Prostate gland (tissue), 2 donors: ENCODE measurements at places on chromosomes 1 and 21.

GRCh38 chr1:107547363-107548155, 406.7 kb downstream of the NTNG1 start:
- H3K27me3 ChIP-seq = no peaks in the 10 kb centered on the region
- H3K27ac ChIP-seq = no peak overlapping the region
- no peak overlapping the region for H3K4me3 ChIP-seq
- H3K4me1 ChIP-seq = no peaks in the 10 kb centered on the region

GRCh38 chr1:99661780-99662179, 15.9 kb downstream of the PALMD start:
- no peaks in the 10 kb centered on the region for H3K27me3 ChIP-seq
- H3K4me1 ChIP-seq = peaks cover 8% of the 10 kb centered on the region
- DNase-seq = no peak
- H3K27ac ChIP-seq = no peak overlapping the region
- H3K4me3 ChIP-seq = no peak overlapping the region

- no peak overlapping the region for H3K4me3 ChIP-seq
- H3K27me3 ChIP-seq = no peaks in the 10 kb centered on the region
- peak overlapping the region; percentile 82 for H3K27ac ChIP-seq
- H3K4me1 ChIP-seq = peaks cover 39% of the 10 kb centered on the region
- no peak for DNase-seq
Observed at GRCh38 chr1:21326861-21327344, 36.6 kb upstream of the ECE1 start.

GRCh38 chr21:42061195-42061985, 9.7 kb upstream of the UMODL1 start:
- DNase-seq = no peak
- H3K27ac ChIP-seq = no peak overlapping the region
- no peak overlapping the region for H3K4me3 ChIP-seq
- H3K4me1 ChIP-seq = peaks cover 16% of the 10 kb centered on the region

GRCh38 chr1:8077120-8077573, 51.0 kb upstream of the ERRFI1 start:
- peak overlapping the region; percentile 77 for H3K27ac ChIP-seq
- no peaks in the 10 kb centered on the region for H3K36me3 ChIP-seq
- H3K4me3 ChIP-seq = no peak overlapping the region
- DNase-seq = peak; percentile 48
- H3K27me3 ChIP-seq = no peaks in the 10 kb centered on the region

- H3K4me1 ChIP-seq = no peaks in the 10 kb centered on the region
- DNase-seq = no peak
- no peaks in the 10 kb centered on the region for H3K36me3 ChIP-seq
- H3K27me3 ChIP-seq = no peaks in the 10 kb centered on the region
- H3K4me3 ChIP-seq = no peak overlapping the region
Observed at GRCh38 chr1:22315315-22316078, 136.2 kb upstream of the ZBTB40 start.

DNA sequence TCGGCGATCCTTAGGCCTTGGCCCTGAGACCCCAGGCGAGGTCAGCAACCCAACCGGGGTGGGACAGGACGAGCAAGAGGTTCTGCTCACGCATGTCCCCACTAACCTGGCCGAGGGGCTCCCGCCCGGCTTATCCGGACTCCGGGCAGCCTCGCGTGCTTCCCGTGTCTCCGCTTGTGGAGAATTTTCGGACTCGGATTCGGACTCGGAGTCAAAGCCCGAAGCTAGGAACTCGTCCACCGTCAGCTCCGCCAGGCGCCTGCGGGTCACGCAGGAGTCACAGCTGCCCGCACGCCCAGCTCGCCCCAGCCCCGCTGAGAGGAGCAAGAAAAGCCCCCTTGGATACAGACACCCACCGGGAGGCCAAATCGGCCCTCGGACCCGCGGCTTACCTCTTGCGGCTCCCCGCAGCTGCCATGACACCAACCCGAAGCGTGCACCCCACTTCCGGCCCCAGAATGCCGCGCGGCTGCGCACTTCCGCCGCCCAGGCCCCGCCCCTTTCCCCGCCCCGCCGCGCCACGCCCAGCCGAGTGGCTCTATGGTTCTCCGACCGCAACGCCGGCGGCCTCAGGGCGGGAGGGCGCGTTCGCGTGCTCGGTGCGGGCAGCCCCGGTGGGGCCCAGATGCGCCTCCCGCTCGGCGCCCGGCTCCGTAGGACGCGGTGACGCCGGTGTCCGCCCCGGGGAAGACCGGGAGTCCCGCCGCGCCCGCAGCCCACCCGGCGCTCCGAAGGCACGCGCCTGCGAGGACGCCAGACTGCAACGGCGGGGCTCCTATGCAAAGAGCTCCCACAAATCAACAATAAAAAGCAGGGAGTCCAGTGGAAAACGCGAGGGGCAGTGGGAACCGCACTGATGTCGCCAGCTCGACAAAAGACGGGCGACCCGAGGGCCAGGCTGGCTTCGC, at the start of gene NOC2L:
Gene NOC2L, minus strand, starts transcription at position 434 of the 908 bp plus-strand sequence. Its CDS starts 16 bp downstream, at position 418.
- H3K4me1 ChIP-seq = peaks cover 6% of the 10 kb centered on the region
- H3K27me3 ChIP-seq = no peaks in the 10 kb centered on the region
- peaks cover 13% of the 10 kb centered on the region for H3K36me3 ChIP-seq
- H3K4me3 ChIP-seq = peak within 1 kb of the TSS; percentile 90
- peak within 1 kb of the TSS; percentile 32 for H3K27ac ChIP-seq

- H3K36me3 ChIP-seq = no peaks in the 10 kb centered on the region
- no peak for DNase-seq
- peaks cover 10% of the 10 kb centered on the region for H3K4me1 ChIP-seq
- no peak overlapping the region for H3K4me3 ChIP-seq
Observed at GRCh38 chr1:39174390-39175081, 30.0 kb upstream of the MACF1 start.

DNA sequence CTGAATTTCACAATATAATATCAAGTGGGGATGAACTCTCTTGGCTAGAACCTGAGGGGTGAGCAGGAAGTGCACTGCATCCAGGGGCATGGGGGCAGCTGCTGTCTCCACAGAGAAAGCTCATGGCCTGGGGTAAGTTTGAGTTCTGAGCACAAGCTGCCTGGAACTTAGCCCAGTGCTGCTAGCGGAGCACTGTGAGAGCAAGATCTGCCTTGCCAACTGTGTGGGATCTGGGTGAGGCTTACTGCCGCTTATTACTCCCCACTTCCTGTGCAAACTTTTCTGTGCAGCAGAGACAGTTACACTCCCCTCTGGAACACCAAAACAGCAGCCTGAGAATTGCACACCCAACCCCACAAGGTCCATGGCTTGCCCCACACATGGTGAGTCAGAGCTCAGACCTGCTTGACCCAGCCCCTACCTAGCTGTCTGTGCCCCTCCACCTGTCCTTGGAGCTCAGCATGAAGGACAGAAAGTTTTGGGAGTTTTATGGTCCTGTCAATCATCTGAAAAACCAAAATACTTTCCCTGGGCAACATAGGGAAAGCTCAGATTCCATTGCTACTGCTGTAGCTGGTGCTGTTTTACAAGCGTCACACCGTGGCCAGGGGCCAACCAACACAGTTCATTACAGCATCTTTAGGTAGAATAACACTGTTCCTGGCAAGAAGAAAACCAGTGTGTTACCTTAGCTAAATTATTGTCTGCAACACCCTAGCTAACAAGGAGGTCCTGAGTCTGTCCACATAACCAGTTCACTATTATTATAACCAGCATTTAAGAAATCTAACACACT, 762.1 kb upstream of the NEGR1 start:
- H3K4me3 ChIP-seq = no peak overlapping the region
- no peaks in the 10 kb centered on the region for H3K36me3 ChIP-seq
- DNase-seq = no peak

GRCh38 chr1:223006917-223007648, 136.0 kb downstream of the TLR5 start:
- no peaks in the 10 kb centered on the region for H3K4me1 ChIP-seq
- no peaks in the 10 kb centered on the region for H3K36me3 ChIP-seq
- H3K4me3 ChIP-seq = no peak overlapping the region
- H3K27ac ChIP-seq = no peak overlapping the region
- H3K27me3 ChIP-seq = no peaks in the 10 kb centered on the region
- DNase-seq = no peak

DNA sequence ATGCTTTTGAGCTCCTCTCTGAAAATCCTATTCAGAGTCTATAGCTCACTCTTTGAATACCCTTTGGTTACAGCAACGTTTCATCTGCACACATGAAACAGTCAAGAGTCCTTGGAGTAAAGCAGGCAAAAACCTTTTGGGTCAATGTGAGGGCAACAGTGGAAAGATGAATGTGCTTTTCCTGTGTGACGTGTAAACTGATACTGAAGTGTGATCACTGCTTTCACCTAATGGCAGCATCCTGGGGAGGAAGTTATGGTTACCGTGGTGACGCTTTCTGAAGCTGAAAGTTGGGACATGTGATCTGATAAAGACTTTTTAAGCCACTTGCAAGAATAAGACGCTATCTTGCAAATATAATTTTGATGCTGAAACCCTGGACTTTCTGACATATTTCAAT, 160.0 kb downstream of the SEC16B start:
- H3K4me3 ChIP-seq = no peak overlapping the region
- H3K36me3 ChIP-seq = no peaks in the 10 kb centered on the region
- no peaks in the 10 kb centered on the region for H3K27me3 ChIP-seq

- H3K27me3 ChIP-seq = no peaks in the 10 kb centered on the region
- no peaks in the 10 kb centered on the region for H3K4me1 ChIP-seq
- no peak overlapping the region for H3K27ac ChIP-seq
- H3K36me3 ChIP-seq = no peaks in the 10 kb centered on the region
Observed at GRCh38 chr1:170729225-170730002, 65.5 kb downstream of the PRRX1 start.

DNA sequence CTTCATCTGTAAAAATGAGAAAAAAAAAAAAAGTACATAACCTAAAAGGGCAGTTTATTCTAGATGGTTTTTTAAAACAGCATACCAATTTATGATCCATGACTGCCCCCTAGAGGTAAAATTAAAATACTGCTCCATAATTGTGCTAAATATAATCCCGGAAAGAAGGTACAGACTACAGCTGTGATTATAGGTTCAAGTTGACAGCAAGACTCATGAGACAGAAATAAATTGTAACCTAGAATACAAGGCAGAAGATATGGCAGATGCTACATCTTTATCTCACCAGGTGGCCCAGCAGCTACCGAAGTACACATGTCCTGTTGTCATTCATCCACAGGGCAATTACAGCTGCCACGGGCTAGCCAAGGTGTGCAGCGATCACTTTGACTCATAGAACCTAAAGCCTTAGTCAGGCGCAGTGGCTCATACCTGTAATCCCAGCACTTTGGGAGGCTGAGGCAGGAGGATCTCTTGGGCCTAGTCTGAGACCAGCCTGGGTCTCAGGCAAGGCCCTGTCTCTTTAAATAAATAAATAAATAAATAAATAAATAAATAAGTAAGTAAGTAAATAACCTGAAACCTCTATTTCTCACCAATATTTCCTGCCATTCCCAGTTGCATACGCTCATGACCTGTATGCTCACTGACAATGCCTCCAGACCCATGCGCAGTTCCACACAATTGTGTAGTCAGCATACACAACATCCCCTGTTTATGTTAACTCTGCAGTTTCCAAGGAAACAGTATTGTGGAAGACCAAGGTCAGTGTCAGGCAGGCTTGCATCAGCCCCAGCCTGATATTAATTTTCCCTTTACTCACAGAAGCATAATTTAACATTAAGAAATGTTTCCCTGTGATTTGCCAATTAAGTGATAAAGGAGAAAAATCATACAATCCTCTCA, 18.3 kb upstream of the PPIE start:
- H3K4me1 ChIP-seq = no peaks in the 10 kb centered on the region
- H3K36me3 ChIP-seq = no peaks in the 10 kb centered on the region
- H3K27me3 ChIP-seq = no peaks in the 10 kb centered on the region
- H3K27ac ChIP-seq = no peak overlapping the region

- DNase-seq = no peak
- no peaks in the 10 kb centered on the region for H3K36me3 ChIP-seq
- no peak overlapping the region for H3K4me3 ChIP-seq
- H3K27me3 ChIP-seq = no peaks in the 10 kb centered on the region
- no peaks in the 10 kb centered on the region for H3K4me1 ChIP-seq
Observed at GRCh38 chr1:5907386-5907785, 84.8 kb downstream of the NPHP4 start.

GRCh38 chr1:187157115-187157514, 328.4 kb downstream of the PLA2G4A start:
- no peak overlapping the region for H3K27ac ChIP-seq
- H3K27me3 ChIP-seq = no peaks in the 10 kb centered on the region
- DNase-seq = no peak
- no peaks in the 10 kb centered on the region for H3K36me3 ChIP-seq

DNA sequence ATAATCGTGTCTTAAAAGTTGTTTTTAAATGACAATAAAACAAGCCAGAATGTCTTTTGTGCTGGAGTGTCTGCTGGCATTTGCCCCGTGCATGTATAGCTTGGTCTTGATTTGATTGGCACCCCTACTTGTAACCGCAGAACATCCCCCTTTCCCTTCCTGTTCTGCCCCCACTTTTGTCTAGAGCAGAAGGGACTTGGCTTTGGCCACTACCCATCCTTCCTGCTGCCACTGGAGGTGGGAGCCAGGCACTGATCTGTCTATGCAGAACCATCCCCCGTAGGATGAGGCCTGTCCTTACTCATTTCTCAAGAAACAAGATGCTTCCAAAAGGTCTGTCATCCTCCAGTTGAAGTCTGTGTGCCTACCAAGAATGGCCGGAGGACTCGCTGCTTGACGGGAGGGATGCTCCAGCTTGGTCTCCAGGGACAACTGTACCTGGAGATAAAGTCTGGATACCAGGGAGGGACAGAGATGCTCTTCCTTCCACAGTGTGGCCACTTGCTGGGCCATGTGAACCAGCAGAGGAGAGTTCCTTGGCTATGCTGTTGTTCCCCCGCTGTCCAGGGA, 1.1 kb upstream of the SLC27A3 start:
- no peaks in the 10 kb centered on the region for H3K27me3 ChIP-seq
- peak overlapping the region; percentile 85 for H3K27ac ChIP-seq
- H3K4me1 ChIP-seq = peaks cover 7% of the 10 kb centered on the region
- H3K36me3 ChIP-seq = peaks cover 10% of the 10 kb centered on the region
- no peak for DNase-seq
- H3K4me3 ChIP-seq = no peak overlapping the region

DNA sequence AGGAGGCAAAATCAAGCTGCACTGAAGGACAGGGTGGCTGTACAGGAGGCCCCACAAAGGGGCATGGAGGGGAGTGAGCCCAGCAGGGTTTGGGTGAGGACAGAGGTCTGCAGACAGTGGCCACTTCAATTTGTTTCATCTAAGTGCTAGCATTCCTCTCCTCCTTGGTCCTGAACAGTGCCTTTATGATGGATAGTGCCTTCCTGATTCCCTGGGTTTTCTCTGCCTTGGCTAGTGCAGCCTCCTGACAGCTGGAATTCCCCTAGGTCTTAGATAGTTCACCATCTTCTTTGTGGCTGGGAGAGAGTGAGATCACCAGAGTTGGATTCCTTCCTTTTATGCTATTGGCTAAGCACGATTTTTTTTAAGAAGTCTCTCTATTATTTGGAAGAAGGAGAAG, 3.8 kb upstream of the HPCAL4 start:
- H3K4me1 ChIP-seq = no peaks in the 10 kb centered on the region
- H3K27me3 ChIP-seq = no peaks in the 10 kb centered on the region
- H3K27ac ChIP-seq = no peak overlapping the region

GRCh38 chr1:44713321-44713781, 17.6 kb downstream of the RNU5D-1 start:
- no peak overlapping the region for H3K4me3 ChIP-seq
- no peaks in the 10 kb centered on the region for H3K27me3 ChIP-seq
- no peaks in the 10 kb centered on the region for H3K4me1 ChIP-seq
